Fibroblast of lung (primary cell): ENCODE measurements at places on chromosomes 7 and 10. TPM values are rescaled to one million over a fixed set of nuclear protein-coding genes. Genes with fewer than 3 reads are reported as not detected.

NKX2-3 gene
- not detected in 2 replicates for total RNA-seq

MYL7 gene
- total RNA-seq: not detected in 2 replicates

GRID2IP gene
- not detected in 2 replicates for total RNA-seq

PNLIP gene
- not detected in 2 replicates for total RNA-seq

PILRA gene
- 0.33 TPM in 1 of 2 replicates, not detected in the other for total RNA-seq
